Nasal cavity respiratory epithelium epithelial cell of viscerocranial mucosa (primary cell): ENCODE measurements at places on chromosomes 4 and X. TPM values are rescaled to one million over a fixed set of nuclear protein-coding genes. Genes with fewer than 3 reads are reported as not detected.

The C1QTNF7 gene
- total RNA-seq, result not detected in 2 replicates

The HMX1 gene
- not detected in 2 replicates for total RNA-seq

The HNRNPDL gene
- 99.5 and 149 TPM in 2 replicates for total RNA-seq

The CEP44 gene
- total RNA-seq, result 19.9 and 21.5 TPM in 2 replicates

The GUCY1A1 gene
- total RNA-seq, result 1.4 and 1.8 TPM in 2 replicates

The GJB1 gene
- total RNA-seq, result not detected in 2 replicates

The RELL1 gene
- 57.7 and 130 TPM in 2 replicates for total RNA-seq

The S100G gene
- not detected in 2 replicates for total RNA-seq

The GC gene
- not detected in 2 replicates for total RNA-seq

The CDS1 gene
- total RNA-seq, result 29.7 and 35.7 TPM in 2 replicates

The USP17L19 gene
- not detected in 2 replicates for total RNA-seq

The TXK gene
- 0.34 and 0.57 TPM in 2 replicates for total RNA-seq

The BRCC3 gene
- total RNA-seq, result 12.0 and 23.3 TPM in 2 replicates

The ARHGAP10 gene
- 12.3 and 26.7 TPM in 2 replicates for total RNA-seq

The MSMO1 gene
- total RNA-seq, result 381 and 462 TPM in 2 replicates

The SLITRK2 gene
- not detected in 2 replicates for total RNA-seq

The PORCN gene
- 26.0 and 52.5 TPM in 2 replicates for total RNA-seq

The ADAMTS3 gene
- 0.78 and 1.0 TPM in 2 replicates for total RNA-seq

The S100P gene
- 19.9 and 208 TPM in 2 replicates for total RNA-seq

The USP53 gene
- total RNA-seq, result 48.8 and 52.6 TPM in 2 replicates

The SPIN4 gene
- total RNA-seq, result 1.5 and 2.1 TPM in 2 replicates

The PABPC4L gene
- total RNA-seq, result under 0.01 and 0.28 TPM in 2 replicates

The PF4V1 gene
- total RNA-seq, result not detected in 2 replicates
